RPMI7951 (cell line): ENCODE measurements at places on chromosomes 11 and 22. TPM values are rescaled to one million over a fixed set of nuclear protein-coding genes. Genes with fewer than 3 reads are reported as not detected.

- peak; percentile 80 for DNase-seq
These were observed 7.9 kb downstream of the ATG16L2 start for GRCh38 chr11:72821920-72822799.

DNA sequence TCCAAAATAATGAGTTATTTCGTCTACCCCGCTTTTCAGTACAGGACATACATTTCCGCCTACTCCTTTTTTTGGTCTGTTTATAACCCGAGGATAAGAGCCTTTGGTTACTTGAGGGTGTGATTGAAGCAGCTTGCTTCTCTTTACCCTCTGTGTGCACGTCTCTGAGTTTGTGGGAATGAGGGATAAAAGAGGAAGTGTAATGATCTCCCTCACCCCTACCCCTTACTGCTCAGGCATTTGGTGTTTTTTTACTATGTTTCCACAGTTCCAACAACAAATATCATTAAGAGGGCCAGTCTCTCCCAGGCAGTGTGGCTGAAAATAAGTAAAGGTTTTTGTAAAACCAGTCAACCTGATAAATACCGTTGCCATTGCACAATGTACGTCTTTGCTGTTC lies 83.2 kb upstream of the GAL start:
- DNase-seq, result no peak

DNA sequence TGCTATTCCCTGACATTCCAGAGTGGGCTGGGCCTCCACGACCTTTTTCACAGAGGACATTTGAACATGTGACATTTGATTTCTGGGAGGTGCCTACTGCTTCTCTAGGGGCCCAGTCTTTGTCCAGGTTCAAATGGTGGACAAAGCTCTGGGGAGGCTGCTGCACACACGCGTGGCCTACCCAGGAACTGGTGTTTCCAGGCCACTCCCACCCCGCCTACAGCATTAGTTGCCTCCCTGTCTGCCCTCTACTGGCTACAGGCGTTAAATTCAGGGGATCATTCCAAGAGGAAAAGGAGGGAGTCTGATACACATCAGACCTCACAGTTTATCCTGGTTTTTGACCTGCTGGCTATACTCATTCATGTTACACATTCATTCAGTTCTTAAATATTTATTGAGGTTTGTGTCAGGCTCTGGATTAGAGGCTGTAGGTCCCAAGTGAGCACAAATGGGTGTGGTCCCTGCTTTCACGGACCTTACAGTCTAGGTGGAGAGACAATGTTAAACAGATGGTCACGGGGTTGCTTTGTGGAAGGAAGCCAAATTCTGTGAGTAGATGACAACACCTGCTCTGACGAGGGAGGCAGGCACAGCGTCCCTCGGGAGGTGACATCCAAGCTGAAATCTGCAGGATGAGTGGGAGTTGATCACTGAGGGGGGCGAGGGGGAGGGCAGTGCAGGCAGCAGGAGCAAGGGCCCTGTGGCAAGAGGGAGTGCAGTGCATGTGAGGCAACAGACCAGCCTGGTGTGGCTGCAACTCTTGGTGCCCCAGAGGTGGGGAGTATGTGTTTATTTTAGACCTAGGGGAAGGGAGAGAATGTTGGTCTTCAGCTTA lies 11.8 kb downstream of the TUB start:
- DNase-seq, result peak; percentile 64

GRCh38 chr11:30595934-30596333 lies 9.8 kb upstream of the MPPED2 start:
- DNase-seq, result no peak

DNA sequence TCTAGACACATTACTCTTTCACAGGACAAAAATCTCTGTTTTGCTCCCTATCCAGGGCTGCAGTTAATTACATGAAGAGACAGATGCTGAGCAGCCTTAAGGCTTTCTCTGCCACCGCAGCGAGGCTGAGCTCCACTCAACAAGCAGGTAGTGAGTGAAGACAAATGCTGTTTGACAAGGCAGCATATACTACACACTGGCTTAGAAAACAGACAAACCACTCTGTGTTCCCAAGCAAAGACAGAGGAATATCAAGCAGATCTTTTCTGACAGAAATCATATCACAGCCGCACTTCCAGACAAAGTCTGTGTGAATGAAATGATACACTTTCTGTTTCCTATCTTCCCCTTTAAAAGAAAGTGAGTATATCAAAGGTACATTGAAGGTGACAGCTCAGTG lies 368.1 kb downstream of the DCDC1 start:
- DNase-seq, result no peak

DNA sequence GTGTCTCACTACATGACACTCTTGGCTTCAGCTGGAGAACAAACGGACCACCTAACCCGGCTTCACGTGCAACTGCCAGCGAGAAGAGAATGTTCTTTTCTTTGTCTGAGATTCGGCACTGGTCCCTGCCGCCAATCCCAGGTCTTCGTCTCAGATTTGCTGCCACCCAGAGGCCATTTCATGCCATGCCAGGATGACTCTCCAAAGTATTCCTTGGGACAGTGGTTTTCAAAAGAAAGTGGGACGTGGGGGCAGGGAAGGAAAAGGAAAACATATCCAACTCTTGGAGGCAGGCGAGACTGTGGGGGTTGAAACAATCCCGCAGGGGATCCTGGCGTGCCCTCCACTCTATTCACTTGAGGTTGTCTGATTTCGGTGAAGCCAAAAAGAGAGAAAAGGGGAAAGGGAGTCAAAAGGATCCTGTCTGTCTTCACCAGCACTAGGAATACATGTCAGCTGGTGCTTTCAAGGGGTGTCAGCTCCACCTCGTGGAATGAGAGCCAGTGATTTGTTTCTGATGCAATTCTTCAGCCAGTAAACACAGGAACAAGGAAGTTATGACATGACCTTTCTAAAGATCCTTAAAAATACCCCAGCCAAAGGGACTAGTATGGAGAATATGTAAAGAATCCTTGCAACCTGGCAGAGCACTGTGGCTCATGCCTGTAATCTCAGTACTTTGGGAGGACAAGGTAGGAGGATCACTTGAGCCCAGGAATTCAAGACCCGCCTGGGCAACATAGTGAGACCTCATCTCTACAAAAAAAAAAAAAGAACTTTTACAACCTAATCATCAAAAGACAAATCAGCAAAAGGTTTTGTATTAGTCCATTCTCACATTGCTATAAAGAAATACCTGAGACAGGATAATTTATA lies 41.0 kb upstream of the APLNR start:
- DNase-seq, result peak; percentile 73

GRCh38 chr11:122653916-122654585 lies 1.5 kb upstream of the UBASH3B start:
- DNase-seq, result no peak

GRCh38 chr11:75315439-75315805 lies 36.0 kb downstream of the ARRB1 start:
- no peak for DNase-seq

DNA sequence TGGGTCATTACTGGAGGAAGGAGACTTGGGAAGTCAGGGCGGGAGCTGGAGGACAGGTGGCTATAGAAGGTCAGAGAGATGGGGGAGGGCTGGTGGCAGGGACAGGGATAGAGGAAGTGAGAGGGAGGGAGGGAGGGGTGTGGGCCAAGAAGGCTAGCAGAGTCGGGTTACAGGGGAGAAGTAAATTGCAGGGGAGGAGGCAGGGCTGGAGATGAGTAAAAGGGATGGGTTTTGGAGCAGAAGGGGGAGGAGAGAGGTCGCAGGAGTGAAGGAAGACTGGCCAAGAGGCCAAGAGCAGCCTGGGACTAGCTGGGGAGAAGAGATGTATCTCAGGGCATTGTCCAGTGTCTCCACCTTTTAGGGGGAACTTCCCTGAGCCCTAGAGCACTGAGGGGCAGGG lies 33.0 kb downstream of the LRRC10B start:
- DNase-seq, result peak; percentile 51

DNA sequence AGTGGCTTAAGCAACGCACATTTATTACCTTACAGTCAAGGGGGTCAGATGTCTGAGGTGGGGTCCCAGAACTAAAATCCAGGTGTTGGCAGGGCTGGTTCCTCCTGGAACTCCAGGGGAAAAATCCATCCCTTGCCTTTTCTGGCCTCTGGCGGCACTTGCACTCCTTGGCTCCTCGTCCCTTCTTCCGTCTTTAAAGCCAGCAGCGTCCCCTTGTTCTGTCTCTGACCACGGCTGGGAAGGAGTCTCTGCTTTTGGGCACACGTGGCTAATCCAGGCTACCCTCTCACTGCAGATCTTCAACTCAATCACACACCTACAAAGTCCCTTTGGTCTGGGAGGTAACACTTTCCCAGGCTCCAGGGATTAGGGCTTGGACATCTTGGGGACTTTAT lies 73.5 kb upstream of the WNT7B start:
- no peak for DNase-seq

GRCh38 chr11:112655371-112655770 lies 305.8 kb upstream of the NCAM1 start:
- peak; percentile 47 for DNase-seq

Gene IRF7
- total RNA-seq, result 4.7 and 5.1 TPM in 2 replicates

Gene PGA5
- total RNA-seq, result not detected in 2 replicates

Gene RAB38
- 13.5 and 17.1 TPM in 2 replicates for total RNA-seq

Gene TSPAN18
- 0.96 and 2.1 TPM in 2 replicates for total RNA-seq

Gene HTR3B
- total RNA-seq, result not detected in 2 replicates
